ENCODE measurements at places on chromosomes 11 and 22. TPM values are rescaled to one million over a fixed set of nuclear protein-coding genes. Genes with fewer than 3 reads are reported as not detected.
A peak's percentile ranks its signal among the peaks of the same experiment; 100 is the strongest.

DNA sequence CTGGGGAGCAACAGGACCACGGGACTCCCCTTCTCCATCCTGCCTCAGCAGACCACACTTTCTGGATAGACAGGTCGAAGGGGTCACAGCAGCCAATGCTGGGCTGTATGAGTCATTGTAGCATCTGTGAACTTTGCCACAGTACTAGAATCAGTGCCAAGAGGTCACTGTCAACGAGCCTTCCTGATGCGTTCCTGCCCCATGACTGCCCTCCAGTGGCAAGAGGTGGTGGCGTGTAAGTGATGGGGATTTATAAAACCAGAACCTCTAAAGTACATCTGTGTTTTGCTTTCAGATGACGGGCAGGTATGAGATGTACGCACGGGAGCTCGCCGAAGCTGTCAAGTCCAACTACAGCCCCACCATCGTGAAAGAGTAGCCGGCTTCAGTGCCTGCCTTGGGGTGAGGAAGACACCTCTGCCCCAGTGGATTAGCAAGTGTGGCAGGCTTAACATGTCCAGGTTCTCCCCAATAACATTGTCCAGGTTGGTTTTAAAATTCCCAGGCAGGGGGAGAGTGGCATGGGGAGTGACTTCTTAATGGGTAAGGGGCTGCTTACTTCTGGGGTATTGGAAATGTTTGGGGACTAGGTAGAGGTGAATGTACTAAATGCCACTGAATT is 29.4 kb downstream of the GUCD1 start:
- no peaks in the 10 kb centered on the region for H3K27me3 ChIP-seq
- H3K36me3 ChIP-seq = no peaks in the 10 kb centered on the region
- H3K4me3 ChIP-seq = no peak overlapping the region
- H3K4me1 ChIP-seq = peaks cover 16% of the 10 kb centered on the region

- no peak overlapping the region for H3K27ac ChIP-seq
- no peaks in the 10 kb centered on the region for H3K4me1 ChIP-seq
- H3K27me3 ChIP-seq = no peaks in the 10 kb centered on the region
- H3K4me3 ChIP-seq = no peak overlapping the region
- no peak for DNase-seq
- no peaks in the 10 kb centered on the region for H3K36me3 ChIP-seq
Observed at GRCh38 chr11:122348659-122349409, 232.8 kb upstream of the BLID start.

GRCh38 chr11:11789735-11790369 is 51.9 kb upstream of the USP47 start:
- peaks cover 7% of the 10 kb centered on the region for H3K27me3 ChIP-seq
- no peak overlapping the region for H3K4me3 ChIP-seq
- H3K27ac ChIP-seq = no peak overlapping the region
- no peaks in the 10 kb centered on the region for H3K36me3 ChIP-seq
- peak; percentile 13 for DNase-seq

- no peak overlapping the region for H3K27ac ChIP-seq
- no peak for DNase-seq
- no peaks in the 10 kb centered on the region for H3K4me1 ChIP-seq
- H3K4me3 ChIP-seq = no peak overlapping the region
Observed at GRCh38 chr22:49491221-49491635, 336.4 kb downstream of the BRD1 start.

DNA sequence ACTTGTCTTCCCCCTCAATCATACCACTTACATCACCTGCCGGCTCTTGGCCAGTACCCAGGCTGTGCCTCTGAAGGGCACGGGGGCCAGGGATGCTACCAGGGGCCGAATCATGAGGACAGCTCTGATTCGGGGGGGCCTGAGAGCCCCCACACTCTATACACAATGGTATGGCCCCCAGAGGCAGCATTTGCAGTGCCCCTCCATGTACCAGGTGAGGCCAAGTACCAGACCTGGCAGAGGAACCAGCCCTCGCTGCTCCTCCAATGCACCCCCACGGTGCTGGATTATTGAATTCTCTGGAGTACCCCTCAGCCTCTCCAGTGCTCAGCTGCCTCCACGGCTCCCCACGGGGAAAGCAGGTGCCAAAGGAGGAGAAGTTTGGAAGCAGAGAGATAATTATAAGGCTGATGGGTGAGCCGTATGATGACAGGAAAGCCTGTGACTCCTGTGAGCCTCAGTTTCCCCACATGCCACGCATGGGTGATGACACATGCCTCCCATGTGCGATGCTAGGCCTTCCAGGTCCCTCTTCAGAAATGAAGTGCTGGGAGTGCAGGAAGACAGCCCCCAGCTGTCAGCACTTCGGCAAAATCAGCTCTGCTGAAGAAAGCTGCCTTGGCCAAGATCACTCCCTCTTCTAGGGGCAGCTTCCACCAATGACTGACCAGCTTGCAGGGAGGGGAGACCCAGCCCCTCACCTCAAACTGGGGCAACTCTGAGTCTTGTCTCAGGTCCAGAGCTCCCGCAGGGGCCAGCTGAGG is 69.9 kb downstream of the THAP12 start:
- no peaks in the 10 kb centered on the region for H3K27me3 ChIP-seq
- no peak for DNase-seq
- no peaks in the 10 kb centered on the region for H3K4me1 ChIP-seq

DNA sequence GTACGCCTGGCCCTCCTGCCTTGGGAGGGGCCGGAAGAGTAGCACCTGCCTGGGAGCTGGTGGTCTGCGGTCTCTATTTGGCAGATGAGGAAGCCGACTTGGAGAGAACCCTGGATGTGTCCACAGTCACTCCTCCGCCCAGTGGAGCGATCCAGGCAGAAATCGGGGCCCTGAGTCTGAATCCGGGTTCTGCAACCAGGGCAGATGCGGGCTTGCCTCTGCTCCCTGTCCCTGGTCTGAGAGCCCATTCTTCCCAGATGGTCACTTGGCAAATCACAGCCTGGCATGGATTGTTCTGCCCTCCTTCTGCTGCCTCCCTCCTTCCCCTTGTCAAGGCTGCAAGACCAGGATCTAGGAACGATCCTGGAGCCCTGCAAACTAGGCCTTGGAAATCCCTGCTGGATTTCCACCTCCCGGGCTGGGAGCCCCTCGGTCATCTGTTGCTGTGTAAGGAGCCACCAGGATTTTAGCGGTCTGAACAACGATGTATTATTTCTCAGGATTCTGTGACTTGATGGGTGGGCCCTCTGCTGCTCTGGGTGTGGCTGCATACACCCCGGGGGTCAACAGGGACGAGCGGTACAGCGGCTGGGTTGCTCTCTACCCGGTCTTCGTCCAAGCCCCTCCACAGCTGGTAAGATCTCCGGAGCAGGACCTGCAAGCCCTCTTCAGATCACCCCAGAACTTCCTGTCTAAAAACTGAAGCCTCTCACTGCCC is 2.0 kb upstream of the ASCL2 start:
- no peak overlapping the region for H3K27ac ChIP-seq
- no peak overlapping the region for H3K4me3 ChIP-seq
- H3K27me3 ChIP-seq = no peaks in the 10 kb centered on the region
- no peak for DNase-seq
- H3K4me1 ChIP-seq = peaks cover 25% of the 10 kb centered on the region

- H3K4me3 ChIP-seq = no peak overlapping the region
- DNase-seq = no peak
- H3K4me1 ChIP-seq = no peaks in the 10 kb centered on the region
Observed at GRCh38 chr11:69384251-69385143, 90.5 kb downstream of the MYEOV start.

GRCh38 chr11:84685976-84686375 is 941.2 kb downstream of the DLG2 start:
- no peaks in the 10 kb centered on the region for H3K36me3 ChIP-seq
- H3K4me3 ChIP-seq = no peak overlapping the region
- no peak for DNase-seq
- no peaks in the 10 kb centered on the region for H3K4me1 ChIP-seq
- H3K27ac ChIP-seq = no peak overlapping the region
- H3K27me3 ChIP-seq = no peaks in the 10 kb centered on the region

- no peak overlapping the region for H3K27ac ChIP-seq
- H3K27me3 ChIP-seq = no peaks in the 10 kb centered on the region
- H3K4me3 ChIP-seq = no peak overlapping the region
- H3K36me3 ChIP-seq = peaks cover 82% of the 10 kb centered on the region
Observed at GRCh38 chr22:21765909-21766529, 30.4 kb upstream of the YPEL1 start.

DNA sequence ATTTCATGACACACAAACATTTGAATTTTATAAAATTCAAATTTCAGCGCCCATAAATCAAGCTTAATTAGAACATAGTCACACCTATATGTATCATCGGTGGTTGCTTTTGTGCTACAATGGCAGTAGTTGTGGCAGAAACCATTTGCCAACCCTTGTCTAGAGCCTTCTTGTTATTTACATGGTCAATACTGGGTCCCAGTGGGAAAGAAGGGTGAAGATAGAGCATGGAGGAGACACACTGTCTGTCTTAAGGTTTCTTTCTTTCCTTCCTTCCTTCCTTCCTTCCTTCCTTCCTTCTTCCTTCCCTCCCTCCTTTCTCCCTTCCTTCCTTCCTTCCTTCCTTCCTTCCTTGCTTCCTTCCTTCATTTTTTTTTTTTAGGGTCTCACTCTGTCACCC is 3.7 kb downstream of the OR6Q1 start:
- no peaks in the 10 kb centered on the region for H3K4me1 ChIP-seq
- no peak overlapping the region for H3K27ac ChIP-seq
- DNase-seq = no peak
- H3K36me3 ChIP-seq = no peaks in the 10 kb centered on the region

Gene TTC28
- 5.2 TPM for total RNA-seq

Gene GPHA2
- total RNA-seq = not detected

Gene MS4A3
- total RNA-seq = not detected

Gene TPBGL
- total RNA-seq = not detected

Gene TRPM5
- not detected for total RNA-seq

Gene ANKRD49
- 52.0 TPM for total RNA-seq

Gene TMEM218
- 20.7 TPM for total RNA-seq

Gene GTF2H1
- 71.9 TPM for total RNA-seq

Gene KCNJ5
- total RNA-seq = not detected
